GM10248 (cell line): ENCODE measurements at places on chromosomes 5 and 9.
A peak's percentile ranks its signal among the peaks of the same experiment; 100 is the strongest.

GRCh38 chr5:116502616-116503015 lies 72.0 kb downstream of the SEMA6A start:
- no peak for DNase-seq

- no peak for DNase-seq
Measured at GRCh38 chr5:75610201-75610600, 1.1 kb upstream of the ANKDD1B start.

- no peak for DNase-seq
Measured at GRCh38 chr5:72210888-72211678, 103.8 kb downstream of the MAP1B start.

- DNase-seq = no peak
Measured at GRCh38 chr5:5145651-5146529, 5.8 kb downstream of the ADAMTS16 start.

- DNase-seq = peak; percentile 54
Measured at GRCh38 chr9:90770182-90770738, 31.4 kb upstream of the SYK start.

DNA sequence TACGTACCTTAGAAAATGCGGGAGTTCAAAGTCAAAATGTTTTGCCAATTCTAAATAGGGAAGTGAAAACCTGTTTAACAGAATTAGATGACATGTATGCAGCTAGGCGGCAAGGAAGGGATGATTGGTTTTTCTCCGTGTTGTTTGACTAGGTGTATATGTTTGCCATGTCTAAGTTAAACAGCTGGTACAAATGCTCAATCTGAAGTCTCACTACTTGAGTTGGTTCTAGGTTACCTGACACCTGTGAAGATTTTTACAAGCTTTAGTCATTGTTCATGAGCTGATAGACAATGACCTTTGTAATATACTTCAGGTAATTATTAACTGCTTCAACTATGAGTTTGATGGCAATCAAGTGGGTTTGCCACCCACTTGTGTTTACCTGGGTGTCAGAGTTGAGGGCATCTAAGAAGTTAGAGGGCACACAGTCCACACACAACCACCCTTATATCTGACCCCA lies 74.3 kb downstream of the SLC44A1 start:
- no peak for DNase-seq

- DNase-seq = no peak
Measured at GRCh38 chr5:120304663-120305062, 159.4 kb upstream of the PRR16 start.

DNA sequence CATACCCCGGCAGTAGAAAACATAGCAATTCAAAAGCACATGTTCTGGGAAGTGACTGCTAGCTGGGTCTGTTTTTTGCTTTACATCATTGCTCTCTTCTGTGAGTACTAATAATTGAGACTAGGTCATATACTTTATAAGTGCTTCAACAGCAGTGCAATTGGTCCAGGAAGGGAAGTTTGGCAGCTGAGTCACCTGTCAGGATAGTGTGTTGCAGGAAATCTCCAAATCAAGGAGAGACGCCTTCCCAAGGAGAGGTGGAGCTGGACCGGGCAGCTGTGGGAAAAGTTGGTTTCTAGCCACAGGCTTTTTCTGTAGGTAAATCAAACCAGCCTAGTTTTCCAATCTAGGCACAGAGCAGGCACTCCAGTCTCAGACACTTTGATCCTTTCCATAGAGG lies 330.1 kb downstream of the ENC1 start:
- no peak for DNase-seq

- DNase-seq = no peak
Measured at GRCh38 chr9:87684627-87685219, 41.2 kb upstream of the CTSL start.

- no peak for DNase-seq
Measured at GRCh38 chr9:79857188-79857587, 285.4 kb downstream of the TLE4 start.

- no peak for DNase-seq
Measured at GRCh38 chr9:126521551-126521950, 92.2 kb upstream of the LMX1B start.

DNA sequence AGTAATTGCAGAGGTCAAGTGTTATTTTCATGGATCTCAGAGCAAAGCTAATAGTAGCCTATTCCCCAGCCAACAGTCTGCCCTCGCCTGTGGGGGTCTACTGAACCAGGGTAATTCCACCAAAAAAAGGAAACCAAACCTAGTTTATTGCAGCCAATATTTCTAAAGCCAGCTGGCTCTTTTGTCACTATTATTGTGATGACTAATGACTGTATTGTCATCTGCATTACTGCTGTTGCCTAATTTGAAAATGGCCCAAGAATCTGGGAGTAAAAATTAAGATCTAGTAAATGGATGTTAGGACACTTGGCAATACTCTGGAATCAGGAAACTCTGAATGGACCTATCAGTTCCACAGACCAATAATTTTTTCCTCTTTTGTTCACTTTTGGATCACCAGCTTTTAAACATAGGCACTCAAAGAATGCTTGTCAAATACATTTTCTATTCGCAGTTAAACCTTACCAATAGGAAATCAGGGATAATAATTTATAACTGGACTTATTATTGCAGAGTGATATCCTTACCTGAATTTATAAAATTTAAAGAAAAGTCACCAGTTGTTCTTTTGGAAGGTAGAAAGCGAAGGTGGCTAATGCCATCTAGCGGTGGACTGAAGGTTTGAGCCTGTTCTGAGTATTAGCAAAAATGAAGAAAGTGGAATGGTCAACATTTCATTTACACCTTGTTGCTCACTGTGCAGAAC lies 69.2 kb downstream of the SYK start:
- DNase-seq = peak; percentile 48

GRCh38 chr5:101637599-101637998 lies 658.5 kb downstream of the SLCO4C1 start:
- no peak for DNase-seq

GRCh38 chr9:94870465-94870792 lies 143.9 kb downstream of the AOPEP start:
- DNase-seq = no peak

DNA sequence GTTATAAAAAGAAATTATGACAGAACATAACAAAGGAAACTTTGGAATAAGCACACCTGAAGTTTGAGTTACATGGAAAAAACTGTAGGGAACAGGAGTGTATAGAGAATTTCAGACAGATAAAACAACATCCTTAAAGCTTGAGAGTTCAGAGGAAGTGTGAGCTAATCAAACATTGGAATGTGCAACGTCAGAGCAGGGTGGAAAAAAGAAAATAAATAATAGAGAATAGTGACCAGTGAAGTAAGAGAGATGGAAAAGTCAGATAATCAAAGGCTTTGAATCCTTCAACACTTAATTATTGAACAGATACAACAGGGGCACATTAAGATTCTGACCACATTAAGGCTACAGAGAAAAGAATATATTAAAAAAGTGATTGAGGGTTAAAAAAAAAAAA lies 128.5 kb upstream of the CDH10 start:
- no peak for DNase-seq

DNA sequence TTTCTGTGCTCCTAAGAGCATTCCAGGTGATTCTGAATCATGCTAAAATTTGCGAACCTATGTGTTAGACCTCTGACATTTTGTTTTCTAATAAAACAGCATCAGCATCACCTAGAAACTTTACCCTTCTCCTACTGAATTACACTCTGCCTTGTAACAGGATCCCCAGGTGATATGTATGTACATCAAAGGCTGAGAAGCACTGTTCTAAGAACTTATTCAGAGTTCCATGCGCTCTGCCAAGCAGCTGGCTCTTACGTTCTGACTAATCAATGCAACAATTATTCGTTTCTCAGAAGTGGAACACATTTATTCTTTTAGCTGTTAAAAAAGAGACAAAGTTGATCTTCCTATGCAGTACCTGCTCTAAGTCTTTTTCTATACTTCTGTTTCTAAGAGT lies 228.6 kb downstream of the SLF1 start:
- no peak for DNase-seq

- DNase-seq = no peak
Measured at GRCh38 chr9:33170464-33171415, 3.6 kb upstream of the B4GALT1 start.

DNA sequence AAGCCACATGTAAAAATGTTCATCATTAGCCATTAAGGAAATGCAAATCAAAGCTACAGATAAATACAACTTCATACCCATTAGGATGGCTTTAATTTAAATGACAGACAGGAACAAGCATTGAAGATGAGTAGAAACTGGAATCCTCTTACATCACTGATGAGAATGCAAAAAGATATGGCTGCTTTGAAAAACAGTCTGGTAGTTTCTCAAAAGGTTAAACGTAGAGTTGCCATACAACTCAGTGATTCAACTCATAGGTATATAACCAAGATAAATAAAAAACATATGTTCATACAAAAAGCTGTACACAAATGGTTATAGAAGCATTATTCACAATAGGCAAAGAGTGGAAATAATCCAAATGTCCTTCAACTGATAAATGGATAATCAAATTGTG lies 228.8 kb upstream of the ZNF462 start:
- DNase-seq = no peak

GRCh38 chr5:91366551-91366950 lies 16.6 kb downstream of the ARRDC3 start:
- DNase-seq = no peak

DNA sequence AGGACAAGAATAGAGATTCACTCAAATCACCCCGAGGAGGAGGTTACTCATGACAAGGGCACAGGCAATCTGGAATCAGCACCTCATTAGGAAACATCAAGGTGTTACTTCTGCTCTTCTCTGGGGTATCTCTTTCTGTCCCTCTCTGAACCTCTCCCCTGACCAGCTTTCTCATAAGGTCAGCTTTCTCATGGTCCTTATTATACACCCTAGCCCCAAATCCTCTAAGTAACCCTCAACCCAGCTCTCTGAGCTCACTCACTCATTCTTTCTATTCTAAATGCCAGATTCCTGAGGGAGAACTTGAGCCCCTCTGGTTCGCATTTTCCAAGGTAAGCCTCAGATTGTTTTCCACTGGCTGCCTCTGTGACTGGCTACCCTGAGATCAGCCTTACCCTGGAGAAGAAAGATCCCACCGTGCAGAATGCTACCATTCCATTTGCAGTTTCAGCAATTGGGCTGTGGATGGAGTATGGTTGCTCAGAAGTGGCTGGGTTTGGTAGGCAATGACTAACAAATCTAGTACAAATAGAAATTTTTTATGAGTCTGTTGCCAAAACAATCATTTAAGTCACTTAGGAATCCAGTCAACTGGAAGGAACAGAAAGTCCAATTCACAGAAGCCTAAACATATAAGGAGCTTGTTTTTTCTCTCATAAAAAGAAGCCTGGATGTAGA lies 9.0 kb upstream of the TIMD4 start:
- no peak for DNase-seq

DNA sequence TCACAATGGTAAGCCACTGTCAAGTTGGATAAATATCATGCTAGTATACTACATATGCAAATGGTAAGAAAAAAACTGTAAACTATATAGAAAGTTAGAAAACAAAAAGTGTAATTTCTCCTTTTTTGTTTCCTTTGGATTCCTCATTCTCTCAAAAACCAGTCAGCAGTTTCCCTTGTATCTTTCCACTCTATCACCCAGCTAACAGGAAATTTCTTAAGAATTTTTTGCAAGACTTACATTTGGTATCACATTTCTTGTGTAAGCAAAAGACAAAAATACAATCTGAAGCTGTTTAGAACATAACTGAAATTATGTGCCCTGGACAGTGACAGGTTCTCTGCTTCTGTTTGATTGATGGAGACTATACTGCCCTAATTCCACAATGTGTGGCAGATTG lies 25.2 kb upstream of the MSH3 start:
- DNase-seq = no peak

DNA sequence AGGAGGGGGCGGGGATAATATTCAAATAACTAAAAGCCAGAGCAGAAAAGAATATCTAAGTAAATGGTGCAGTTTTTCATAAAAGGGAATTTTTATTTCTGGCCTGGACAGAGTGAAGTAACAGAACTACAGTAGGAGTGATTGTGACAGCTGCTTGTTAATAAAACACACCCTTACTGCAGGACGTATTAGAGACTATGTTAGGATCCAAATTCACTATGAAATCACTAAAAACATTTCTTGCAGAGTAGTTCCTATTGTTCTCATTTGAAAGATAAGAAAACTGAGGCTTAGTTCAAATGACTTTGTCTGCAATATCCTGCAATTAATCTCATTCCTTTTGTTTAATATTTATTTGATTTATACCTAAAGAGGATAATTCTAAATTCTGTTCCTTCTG lies 39.5 kb downstream of the FAM174A start:
- no peak for DNase-seq
